ENCODE measurements at places on chromosomes 1 and 21.

DNA sequence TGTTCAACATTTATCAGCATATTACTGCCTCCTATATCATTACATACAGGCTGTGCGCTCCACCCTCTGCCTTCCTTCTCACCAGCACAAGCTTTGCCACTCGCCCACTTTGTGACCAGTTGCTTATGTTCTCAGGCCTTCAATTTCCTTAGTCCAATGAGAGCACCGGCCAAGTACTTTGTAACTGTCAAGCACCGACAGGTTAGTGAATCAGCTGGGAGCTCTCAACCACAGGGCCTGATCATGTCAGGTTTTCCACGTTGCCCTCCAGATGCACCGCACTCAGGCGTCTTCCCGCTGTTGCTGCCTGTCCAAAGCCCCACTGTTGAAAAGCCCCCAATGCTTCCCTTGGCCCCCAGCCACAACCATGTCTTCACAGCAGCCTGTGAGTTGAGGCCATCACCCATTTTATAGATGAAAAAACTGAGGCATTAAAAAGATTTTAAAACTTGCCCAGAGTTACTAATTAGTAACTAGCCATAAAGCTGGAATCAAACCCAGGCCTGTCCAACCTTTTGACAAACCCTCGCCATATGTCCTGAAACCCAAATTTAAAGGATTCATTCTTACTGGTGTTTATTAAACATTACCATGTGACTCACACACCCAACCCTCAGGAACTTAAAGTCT lies 3.4 kb upstream of the KCNN3 start:
- no peak for DNase-seq

GRCh38 chr1:31373056-31373896 lies at the start of gene FABP3:
FABP3 (minus strand) TSS chr1:31373076; CDS start chr1:31373014, 62 bp downstream.
- no peak for DNase-seq

DNA sequence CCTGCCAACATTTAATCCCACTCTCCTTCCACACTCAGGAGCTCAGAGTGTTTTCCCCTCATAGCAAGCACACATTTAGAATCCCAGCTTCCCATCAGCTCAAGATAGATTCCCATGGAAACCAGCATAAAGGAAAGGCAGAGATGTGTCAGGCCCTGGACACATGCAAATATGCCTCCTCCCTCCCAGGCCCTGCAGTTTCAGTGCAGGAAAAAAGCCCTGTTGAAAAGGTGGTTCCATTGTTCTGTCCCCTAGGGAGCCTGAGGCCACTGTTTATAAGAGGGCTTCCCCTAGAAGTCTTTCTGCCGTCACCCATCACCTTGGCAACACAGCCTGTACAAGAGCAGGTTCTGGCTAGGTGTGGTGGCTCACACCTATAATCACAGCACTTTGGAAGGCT lies 3.6 kb downstream of the CACNA1S start:
- no peak for DNase-seq

DNA sequence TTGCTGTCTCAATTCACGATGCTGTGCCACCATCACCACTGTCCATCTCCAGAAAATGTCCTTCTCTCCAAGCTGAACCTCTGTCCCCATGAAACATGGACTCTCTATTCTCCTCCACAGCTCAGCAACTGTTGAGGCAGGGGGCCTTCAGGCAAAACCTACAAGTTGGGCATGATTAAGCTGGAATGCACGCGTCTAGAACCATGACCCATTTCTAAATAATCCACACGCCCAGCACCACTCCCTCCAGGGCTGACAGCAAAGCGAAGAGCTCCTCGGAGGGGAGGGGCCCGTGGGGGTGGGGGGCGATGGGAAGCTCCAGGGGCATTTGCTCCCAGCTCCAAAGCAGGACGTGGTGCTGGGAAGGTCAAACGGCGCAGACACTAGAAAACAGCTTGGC lies 3.3 kb upstream of the HES5 start:
- no peak for DNase-seq

- DNase-seq, result no peak
Measured at GRCh38 chr1:224534731-224535130, 81.4 kb upstream of the CNIH3 start.

DNA sequence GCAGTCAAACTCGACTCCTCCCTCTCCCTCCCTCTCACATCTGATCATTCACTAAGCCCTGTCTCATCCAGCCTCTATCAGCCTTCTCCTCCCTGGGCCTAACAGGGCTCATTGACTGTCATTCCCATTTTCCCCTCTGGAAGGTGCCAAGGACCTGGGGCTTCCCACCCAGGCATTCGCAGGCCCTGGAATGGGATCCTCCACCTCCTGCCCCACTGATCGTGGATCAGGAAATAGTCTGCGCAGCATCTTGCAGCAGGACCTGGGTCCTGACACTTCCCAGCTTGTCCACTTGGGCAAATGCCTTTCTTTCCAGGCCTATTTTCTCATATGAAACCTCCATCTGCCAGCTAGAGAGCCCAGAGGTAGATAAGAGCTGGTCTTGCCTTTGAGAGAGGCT lies 71.2 kb upstream of the ZC3H12A start:
- DNase-seq, result no peak

- no peak for DNase-seq
Measured at GRCh38 chr1:28719332-28719619, 17.5 kb upstream of the YTHDF2 start.

DNA sequence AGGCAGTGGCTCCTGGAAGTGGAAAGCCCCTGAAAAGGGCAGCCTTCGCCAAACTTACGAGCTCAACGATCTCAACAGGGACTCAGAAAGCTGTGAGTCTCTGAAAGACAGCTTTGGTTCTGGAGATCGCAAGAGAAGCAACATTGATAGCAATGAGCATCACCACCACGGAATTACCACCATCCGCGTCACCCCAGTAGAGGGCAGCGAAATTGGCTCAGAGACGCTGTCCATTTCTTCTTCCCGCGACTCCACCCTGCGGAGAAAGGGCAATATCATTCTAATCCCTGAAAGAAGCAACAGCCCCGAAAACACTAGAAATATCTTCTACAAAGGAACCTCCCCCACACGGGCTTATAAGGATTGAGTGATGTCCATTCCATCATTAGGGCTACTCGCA lies 42.4 kb downstream of the PLPPR4 start:
- no peak for DNase-seq

DNA sequence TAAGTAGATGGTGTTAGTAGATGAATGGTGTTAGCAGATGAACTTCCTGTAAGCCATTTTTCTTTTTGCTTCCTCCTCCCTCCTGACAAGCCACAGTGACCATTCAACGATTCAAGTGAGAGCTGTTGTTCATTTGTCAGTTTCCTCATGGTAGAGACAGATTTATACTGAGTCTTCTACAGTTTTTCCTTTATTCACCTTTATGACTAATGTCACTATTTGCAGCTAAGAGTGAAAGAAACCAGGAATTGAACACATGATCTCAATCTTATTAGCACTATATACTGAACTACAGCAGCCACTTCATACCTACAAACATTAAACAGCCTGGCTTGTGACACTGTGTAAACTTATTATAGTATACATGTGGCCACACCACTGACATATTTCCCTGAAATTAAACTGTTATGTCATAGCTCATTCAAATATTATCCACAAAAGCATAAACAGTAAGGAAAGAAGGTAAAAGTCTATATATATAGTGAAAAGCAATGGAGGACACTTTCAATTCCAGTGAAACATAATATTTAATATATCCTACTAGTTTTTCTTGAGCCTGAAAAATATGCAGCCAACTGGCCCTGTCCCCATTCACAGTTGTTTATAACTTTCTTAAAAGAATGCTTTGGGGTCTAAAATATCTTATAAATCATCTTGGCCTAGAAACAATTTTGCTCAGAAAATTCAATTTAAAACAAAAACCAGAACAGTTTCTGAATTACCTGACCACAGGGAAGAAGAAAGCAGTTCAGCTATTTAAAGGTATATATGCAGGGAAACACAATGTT lies 566.9 kb upstream of the ZRANB2 start:
- DNase-seq, result no peak

- DNase-seq, result no peak
Measured at GRCh38 chr21:38293113-38293512, 36.3 kb downstream of the KCNJ15 start.

DNA sequence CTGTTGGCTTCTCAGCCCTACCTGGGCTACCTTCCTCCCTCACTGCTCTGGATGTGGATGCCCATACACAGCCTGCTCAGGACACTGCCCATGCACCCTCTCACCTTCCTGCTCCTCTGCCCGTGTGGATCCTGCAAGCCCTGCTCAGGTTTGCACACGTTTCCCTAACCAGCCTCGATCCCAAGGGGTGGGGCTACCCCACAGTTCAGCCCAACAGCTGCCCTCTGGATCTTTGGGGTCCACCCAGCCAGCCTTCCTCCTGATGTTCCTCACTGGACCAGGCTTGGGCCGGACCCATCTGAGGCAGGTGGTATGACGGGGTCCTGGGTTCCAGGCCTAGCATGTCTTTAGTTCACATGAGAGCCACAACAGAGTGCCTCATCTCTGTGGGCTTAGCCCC lies 4.7 kb downstream of the TMEM54 start:
- DNase-seq, result no peak

GRCh38 chr21:37244501-37245095 lies 22.5 kb downstream of the VPS26C start:
- DNase-seq, result no peak

Measured in SHP77 (cell line).